Hippocampal formation (tissue), 2 donors: ENCODE measurements at places on chromosomes 11 and 22.

DNA sequence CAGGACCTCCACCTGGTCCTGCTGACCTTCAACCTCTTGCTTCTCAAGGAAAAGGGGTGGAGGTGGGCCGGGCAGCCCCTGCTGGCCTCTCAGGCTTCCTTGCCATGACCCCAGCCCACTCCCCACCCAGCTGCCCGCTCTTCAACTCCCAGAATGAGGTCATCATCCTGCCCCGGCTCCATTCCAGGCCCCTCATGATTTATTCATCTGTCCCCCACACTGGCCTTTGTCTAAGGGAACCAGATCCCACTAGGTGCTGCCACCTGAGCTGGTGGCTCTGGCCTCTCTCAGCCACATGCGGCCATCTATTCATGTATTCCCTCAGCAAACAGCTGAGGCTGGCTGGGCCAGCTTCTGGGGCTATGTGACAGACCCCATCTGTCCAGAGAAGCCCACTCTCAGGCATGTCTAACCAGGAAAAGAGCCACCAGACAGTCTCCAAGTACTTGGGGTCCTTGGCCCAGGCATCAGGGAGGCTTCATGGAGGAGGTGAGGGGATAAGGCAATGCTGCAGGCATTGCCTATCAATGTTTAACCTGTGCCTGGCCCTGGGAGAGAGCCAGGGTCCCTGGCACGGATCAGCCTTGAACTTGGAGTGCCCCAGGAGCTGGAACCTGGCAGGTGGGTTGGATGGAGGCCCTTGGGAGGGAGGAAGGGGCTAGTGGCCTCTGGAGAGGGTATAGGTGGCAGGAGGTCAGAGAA, 2.2 kb upstream of the CABP2 start:
- no peak for DNase-seq

GRCh38 chr11:17771415-17771814, 36.8 kb downstream of the KCNC1 start:
- DNase-seq = no peak

GRCh38 chr22:46142548-46143490, 7.5 kb upstream of the PPARA start:
- no peak for DNase-seq

GRCh38 chr22:39382410-39382809, 17.2 kb upstream of the TAB1 start:
- DNase-seq = no peak

DNA sequence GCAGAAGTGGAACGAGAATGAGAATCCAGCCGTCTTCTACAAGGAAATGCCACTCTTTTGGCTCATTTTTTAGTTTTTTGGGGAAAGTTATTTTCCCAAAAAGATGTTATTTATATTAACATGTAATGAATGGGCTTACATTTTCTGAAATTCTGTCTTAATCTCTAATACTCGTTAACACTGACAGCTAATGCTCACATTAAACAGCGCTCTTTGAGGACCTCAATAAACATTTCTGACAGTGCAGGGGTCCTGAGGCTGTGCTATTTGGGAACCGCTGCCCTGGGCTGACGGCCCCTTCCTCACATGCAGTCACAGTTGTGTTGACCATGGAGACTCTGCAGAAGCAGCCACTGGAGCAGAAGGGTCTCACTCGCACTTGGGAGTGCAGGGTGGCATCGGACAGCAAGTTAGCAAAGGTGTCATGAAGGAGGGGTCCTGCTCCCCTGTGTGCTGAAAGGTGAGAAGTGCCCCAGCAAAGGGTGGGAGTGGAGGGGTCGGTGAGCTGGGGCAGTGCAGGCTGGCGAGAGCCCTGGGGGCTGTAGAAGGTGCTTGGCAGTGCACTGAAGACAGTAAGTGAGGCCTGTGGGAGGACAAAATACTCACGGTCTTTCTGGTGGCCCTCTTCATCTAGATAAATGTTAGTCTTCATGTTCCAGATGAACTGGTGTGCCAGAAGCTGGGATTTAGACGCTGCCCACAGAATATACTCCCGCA, 53.1 kb upstream of the SERPIND1 start:
- DNase-seq = no peak

- DNase-seq = no peak
These were observed 37.1 kb downstream of the NECTIN1 start for GRCh38 chr11:119691701-119692539.

- DNase-seq = no peak
These were observed 137.8 kb upstream of the BDNF start for GRCh38 chr11:27837895-27838563.

- no peak for DNase-seq
These were observed 45.3 kb upstream of the SCUBE2 start for GRCh38 chr11:9136741-9137140.

- no peak for DNase-seq
These were observed 19.7 kb upstream of the MYRF start for GRCh38 chr11:61732705-61733104.

DNA sequence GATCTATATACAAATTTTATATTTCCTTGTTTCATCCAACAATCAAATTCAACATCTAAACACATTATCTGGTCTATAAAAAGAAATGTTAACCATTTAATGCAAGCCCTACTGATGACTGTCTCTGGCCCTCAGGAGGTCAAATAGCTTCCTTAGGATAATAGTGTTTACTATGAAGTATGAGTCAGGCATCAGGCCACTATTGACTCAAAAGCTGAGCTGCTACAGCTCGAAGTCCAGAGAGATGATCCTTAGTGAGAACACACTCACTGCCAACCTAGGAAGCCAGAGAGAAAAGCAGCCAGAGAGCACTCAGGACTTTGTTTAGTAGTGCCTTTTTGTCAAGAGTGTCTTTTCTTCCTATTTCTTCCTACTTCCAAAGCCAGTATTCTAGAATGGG, 171.8 kb downstream of the SOX6 start:
- no peak for DNase-seq

- no peak for DNase-seq
These were observed 22.1 kb downstream of the YPEL1 start for GRCh38 chr22:21713428-21714058.

DNA sequence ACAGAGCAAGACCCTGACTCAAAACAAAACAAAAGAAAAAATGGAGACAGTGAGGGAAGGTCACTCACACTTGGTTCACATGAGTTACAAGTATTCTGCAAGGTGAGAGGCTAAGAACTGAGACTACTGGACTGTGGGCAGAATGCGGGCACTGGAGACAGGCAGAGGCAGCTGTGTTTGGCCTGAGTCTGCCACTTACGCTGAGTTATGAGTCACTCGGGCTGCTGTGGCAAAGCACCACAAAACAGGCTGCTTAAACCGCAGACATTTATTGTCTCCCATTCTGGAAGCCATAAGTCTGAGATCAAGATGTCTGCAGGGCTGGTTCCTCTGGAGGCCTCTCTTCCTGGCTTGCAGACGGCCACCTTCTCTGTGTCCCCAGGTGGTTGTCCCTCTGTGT, 122.8 kb downstream of the SHANK2 start:
- no peak for DNase-seq

- no peak for DNase-seq
These were observed 7.8 kb upstream of the KDM2A start for GRCh38 chr11:67111261-67111660.

- DNase-seq = no peak
These were observed 194.3 kb upstream of the ANO3 start for GRCh38 chr11:26137651-26138050.

DNA sequence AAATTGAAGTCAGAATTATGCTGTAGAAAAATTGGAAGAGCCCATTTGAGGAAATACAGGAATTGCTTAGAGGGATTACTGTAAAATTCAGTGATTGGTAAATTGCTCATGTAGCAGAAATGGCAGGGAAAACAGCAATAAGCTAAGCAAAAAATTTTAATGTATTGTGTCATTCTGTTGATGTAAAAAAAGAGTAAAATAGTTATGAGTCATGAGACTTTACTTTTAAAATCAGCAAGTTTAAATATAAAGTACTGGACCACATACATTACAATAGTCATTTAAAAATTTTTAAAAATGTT, 10.4 kb downstream of the PDHX start:
- DNase-seq = no peak

DNA sequence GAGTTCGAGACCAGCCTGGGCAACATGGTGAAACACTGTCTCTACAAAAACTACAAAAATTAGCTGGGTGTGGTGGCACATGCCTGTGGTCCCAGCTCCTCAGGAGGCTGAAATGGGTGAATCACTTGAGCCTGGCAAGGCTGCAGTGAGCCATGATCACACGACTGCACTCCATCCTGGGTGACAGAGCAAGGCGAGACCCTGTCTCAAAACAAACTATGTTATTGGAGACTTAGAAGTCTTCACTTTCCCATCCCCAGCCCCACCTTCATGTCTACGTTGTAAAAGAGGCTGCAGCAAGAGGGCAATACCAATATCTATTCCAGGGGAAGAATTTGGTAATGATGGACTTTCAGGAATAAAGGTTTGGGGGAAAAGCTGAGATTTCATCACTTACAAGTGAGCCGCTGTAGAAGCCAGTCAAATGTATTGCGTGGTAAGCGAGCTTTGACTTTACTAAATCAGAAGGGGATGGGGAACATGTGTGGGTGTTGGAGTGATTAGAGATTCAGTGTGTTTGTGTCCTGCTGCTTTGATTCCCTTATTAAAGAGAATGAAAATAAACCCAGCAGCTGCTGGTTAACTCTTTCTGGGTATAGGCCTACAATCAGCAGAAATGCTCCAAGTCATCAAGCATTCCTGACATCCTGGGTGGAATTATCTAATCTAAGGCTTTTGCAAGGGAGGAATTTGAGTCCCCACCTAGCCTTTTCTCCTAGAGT, 53.7 kb downstream of the UBASH3B start:
- DNase-seq = no peak

GRCh38 chr11:116541460-116541859, 231.3 kb downstream of the BUD13 start:
- DNase-seq = no peak

GRCh38 chr11:58845386-58845785, 882 bp upstream of the GLYATL2 start:
- no peak for DNase-seq

DNA sequence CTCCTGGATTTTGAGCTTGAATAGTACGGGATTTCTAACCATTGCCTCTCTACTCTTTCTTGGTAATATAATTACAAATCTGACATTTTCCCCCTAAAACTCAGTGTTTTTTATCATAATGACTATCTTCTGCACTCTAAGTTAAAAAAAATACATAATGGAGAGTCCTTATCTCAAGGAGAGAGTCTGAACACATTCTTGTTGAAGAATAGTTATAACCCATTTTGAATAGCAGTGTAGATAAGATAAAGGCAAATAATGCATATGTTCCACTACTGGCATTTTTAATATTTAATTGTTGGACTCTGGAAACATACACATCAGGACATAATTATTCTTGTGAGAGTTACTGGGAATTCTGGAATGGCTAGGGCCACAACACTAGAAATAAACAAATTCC, 456.5 kb upstream of the ANO5 start:
- DNase-seq = no peak
